Activated CD4-positive, alpha-beta T cell treated with anti-CD3 and anti-CD28 coated beads, Interleukin-2, amount 50 U/mL, for 48 hours (primary cell): ENCODE measurements at places on chromosomes 1 and 21.

DNA sequence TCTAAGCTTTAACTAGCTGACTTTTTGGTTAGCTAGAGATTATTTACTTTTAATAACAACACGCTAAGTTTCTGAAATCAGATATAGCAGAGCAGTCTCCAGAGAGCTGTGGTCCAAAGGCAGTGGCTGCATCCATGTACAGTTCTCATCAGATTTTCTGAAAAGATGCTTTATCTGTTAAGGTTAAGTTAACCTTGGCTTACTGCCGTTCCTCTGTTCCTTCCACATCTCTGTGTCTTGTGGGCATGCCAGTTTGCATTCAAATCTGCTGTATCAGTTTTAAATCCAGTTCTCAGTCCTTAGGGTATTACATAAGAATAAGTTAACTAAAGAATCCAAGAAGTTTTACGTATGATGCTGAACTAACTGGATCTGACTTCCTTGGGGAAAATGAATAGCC is 46.8 kb downstream of the SPATA46 start:
- DNase-seq = no peak

- no peak for DNase-seq
Observed at GRCh38 chr1:48592330-48592729, 120.3 kb upstream of the SPATA6 start.

- DNase-seq = no peak
Observed at GRCh38 chr1:226605318-226605950, 56.9 kb downstream of the STUM start.

DNA sequence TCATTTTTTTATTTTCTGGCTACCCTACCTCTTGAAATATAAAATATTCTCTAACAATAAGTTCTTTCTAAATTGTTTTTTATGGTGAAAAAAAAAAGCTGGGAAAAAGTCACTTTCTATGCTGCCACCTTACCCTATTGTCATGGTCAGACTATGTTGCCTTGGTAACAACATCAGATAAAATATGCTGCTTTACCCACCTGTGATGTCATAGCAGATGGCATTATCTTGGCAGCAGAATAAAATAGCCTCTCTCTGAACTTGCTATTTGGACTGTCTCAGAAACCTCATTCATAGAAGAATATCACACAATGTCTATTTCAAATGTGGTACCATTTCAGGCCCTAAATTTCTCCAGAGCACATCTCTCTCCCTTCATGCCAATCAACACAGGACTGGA is 69.6 kb upstream of the SGIP1 start:
- no peak for DNase-seq

DNA sequence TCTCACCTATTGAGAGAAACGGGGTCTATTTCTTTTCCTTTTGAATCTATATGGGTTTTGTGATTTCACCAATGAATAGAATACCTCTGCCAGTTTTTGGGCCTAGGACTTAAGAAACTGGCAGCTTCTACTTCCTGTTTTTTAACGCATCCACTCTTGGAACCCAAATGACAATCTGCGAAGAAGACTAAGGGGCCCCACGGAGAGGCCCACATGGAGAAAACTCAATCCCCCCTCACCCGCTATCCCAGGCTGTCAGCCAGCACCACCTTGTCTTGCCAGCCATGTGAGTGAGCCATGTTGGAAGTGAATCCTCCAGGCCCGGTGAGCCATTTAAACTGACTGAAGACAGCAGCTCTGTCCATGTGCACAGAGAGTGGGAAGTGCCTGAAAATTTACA is 3.6 kb upstream of the HENMT1 start:
- no peak for DNase-seq

DNA sequence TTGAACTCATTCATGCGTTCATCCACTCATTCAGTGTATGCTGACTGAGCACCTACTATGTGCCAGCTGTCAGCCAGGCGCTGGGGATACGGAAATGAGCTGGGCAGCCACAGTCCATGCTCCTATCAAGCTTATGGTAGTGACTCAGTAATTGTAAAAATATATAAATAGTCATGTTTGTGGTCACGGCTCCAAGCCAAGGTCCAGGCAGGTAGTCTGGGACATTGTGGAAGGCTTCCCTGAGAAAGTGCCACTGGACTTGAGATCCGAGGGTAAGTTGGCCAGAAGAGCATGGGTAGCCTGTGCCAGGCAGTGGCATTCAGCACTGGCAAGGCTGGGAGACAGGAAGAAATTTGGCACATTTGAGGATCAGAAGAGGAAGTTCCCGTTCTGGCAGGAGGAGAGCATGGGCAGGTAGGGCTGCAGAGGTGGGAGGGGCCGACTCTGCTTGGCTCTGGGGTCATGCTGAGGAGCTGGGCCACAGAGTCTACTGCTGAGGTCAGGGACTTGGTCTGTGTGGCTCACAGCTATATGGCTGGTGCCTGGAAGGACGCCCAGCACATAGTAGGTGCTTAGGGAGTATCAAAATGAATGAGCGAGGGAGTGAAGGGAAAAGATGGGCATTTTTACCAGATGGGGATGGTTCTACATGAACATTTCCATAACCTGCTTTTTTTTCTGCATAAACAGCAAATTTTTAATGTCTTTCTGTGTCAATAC is 6.9 kb downstream of the PTPRF start:
- DNase-seq = no peak

GRCh38 chr1:46247436-46248121 is at the start of gene RAD54L:
RAD54L (plus strand) TSS chr1:46247763; CDS start chr1:46248406, 643 bp downstream.
- DNase-seq = peak; percentile 98

GRCh38 chr1:178451529-178451928 is 45.2 kb downstream of the CLEC20A start:
- no peak for DNase-seq

DNA sequence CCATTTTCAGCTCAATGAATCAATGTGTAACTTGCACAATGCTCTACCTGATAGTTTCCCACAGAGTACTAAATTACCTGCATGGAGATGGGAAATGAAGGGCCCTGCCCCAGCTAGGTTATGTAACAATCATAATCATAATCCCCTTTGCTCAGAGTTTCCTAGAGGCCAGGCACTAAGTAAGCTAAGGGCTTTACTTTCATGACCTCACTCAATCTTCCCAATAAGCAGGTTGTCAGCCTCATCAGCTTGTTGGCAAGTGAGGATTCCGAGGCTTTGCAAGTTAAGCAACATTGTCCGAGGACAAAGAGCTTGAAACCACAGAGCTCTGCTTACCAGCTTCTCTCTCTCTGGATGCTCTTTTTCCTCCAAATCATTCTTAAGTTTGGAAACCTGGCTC is 64.1 kb upstream of the NTPCR start:
- no peak for DNase-seq

- no peak for DNase-seq
Observed at GRCh38 chr1:218332416-218332815, 12.7 kb upstream of the TGFB2 start.

DNA sequence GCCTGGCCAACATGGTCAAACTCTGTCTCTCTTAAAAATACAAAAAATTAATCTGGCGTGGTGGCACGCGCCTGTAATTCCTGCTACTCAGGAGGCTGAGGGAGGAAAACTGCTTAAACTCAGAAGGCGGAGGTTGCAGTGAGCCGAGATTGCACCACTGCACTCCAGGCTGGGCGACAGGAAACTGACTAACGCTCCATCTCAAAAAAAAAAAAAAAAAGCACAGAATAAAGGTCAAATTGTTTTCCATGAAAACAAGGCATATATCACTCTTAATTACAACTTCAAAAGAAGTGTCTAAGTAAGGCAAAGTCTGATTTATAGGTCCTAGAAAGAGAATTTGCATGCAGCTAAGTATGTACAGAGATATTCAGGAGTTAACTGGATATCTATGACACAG is 25.6 kb downstream of the EYA3 start:
- DNase-seq = peak; percentile 41

GRCh38 chr1:147168626-147169058 is 3.6 kb downstream of the PRKAB2 start:
- DNase-seq = no peak

GRCh38 chr1:115725600-115725999 is 42.9 kb downstream of the CASQ2 start:
- no peak for DNase-seq

DNA sequence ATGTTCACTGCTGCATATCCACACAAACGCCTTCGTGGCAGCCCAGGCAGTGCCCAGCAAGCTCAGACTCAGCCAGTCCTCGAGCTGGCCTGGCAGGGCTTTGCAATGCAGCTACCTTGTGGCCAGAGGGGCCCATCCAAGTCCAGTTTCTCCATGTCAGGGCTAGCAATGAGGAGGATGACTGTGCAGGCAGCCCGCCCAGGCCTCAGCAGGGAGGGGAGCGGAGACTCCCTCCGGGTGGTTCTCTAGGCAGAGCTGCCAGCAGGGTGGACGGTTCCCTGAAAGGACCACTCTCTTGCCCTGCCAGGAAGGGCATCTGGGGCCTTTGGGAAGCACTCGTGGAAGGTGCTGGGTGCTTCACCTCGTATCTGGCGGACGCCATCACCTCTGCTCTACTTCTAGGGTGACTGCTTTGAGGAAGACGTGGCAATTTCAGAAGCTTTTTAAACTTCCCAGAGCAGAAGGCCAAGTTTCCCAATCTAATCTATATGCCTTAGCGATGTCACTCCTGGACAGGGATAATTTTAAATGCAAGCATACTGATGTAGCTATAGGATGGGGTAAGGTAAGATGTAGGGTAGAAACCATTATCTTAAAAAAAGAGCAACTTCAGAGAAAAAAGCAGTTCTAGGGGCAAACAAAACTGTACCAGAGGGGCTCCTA is 56.2 kb downstream of the RUNX1 start:
- DNase-seq = no peak

DNA sequence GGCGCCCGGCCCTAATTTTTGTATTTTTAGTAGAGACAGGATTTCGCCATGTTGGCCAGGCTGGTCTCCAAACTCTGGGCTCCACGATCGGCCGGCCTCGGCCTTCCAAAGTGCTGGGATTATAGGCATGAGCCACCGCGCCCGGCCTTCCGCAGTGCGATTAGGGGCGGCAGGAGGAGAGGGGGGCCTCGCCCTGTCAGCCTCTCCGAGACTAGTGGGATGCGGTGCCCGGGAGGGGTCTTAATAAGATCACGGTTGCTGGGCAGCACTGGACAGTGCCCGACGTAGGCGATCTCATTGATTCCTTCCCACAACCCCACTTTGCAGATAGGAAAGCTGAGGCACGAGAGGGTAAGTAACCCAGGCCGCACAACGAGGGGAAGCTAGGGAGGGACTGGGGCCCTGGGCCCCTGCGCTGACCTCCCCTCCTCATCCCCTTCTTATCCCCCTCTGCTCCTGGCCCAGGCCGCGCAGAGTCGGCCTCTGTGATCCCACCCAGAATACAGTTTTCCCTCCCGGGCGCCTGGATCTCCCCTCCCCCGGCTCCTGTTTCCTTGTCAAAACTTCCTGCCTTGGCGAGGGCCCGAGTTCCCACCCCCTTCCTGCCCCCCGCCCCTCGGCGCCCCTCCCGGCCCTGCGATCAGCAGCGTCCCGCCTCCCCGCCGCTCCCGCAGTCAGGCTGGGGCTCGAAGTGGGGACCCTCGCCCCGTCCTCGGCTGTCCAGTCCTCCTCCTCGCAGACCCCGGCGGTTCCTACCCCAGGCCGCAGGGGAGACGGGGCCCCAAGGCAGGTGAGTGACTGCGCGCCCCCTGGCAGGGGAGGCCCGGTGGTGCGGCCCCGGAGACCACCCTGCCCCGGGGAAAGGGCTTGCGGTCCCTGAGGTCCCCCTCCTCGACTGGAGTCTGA is at the start of gene PEAR1:
TSS of gene PEAR1 (plus strand) at position 671 of the 906 bp plus-strand sequence. CDS start 10,209 bp downstream, outside the sequence.
- DNase-seq = no peak

GRCh38 chr1:183932412-183932811 is 105.1 kb downstream of the COLGALT2 start:
- no peak for DNase-seq

DNA sequence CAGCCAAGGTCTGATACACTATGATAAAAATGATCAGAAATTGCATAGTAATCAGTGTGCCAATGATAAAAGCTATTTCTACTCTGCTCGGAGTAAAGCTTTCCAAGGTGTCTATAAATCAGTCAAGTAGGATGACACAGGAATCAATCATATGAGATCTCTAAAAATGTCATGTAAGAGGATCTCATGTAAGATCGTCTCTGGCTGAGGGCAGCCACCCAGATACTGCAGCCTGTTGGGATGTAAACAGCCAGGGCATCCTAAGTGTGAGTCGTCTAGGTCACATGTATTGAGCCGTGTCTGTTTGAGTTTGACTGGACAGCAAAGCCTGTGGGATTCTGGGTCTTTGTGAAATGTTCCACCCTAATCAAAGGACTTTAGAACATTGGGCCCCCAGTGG is 2.8 kb upstream of the TEX35 start:
- DNase-seq = no peak

- no peak for DNase-seq
Observed at GRCh38 chr1:43776043-43776761, 68.9 kb downstream of the ST3GAL3 start.

DNA sequence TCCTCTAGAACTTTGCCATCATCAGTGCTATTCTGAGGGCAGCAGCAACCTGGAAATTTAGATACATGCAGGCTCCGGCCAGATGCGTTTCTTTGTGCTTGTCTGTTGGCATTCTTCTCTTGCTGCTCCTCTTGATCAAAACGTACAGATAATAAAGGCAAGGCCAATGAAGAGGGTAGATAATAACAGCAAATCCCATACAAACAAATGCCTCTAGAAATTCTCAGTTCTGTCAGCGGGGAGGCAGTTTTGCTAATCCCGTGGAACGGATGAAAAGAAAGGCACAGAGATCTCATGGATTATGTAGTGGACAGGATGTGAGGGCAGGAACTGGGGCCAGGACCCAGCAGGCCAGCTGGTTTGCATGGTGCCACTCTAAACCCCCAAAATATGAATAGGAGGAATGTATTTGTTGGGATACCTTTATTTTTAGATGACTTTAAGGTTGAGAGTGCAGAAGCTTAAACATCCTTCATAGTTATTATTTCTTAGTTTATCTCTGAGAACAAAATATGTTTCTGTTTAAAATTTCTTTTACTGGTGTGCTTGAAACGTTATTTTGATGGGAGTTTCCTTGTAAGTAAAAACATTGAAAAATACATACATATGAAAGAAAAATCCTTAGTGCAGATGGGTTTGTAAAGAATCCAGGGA is 1.5 kb downstream of the ITSN1 start:
- DNase-seq = no peak

DNA sequence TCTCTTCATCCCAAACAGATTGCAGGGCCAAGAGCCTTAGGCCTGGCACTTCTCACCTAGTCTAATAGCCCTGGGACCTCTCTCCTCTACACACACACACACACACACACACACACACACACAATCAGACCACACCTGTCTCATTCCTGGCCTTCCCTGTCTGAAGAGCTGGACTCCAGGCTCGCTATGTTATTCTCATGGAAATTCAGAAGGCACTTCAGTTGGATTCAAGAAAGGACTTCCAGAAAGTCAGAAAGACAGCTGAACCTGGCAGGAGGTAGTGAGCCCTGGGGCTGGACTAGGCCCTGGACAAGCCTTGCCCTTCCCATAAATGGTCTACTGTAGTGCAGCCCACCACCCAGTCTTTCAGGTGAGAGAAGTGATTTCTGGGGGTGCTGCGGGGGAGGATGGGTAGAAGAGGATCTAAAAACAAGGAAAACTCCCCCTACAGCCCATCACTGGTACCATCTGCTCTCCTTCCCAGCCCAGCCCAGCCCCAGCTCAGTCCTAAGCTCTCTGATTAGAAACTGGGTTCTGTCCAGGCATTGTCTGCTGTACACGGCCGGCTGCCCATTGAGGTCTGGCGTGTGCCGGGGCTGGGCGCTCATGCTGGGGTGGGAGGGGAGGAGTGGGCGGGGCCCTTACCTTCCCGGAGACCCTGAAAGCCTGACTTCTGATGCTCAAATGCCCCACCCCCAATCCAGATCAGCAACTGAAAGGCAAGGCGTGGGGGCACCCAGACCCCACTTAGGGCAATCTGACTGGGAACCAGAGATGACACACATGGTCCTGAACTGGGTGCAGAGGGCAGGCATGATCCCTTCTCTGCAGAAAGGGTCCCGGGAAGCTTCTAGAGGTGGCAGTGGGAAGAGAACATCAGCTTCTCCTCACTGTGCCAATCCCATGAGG is 2.5 kb downstream of the KIF21B start:
- peak; percentile 53 for DNase-seq

- DNase-seq = no peak
Observed at GRCh38 chr1:157139052-157139715, 989 bp upstream of the ETV3 start.
